ENCODE measurements at places on chromosomes 1 and 21. TPM values are rescaled to one million over a fixed set of nuclear protein-coding genes. Genes with fewer than 3 reads are reported as not detected.

GRCh38 chr1:240126821-240127220 is 35.1 kb downstream of the FMN2 start:
- H3K27me3 ChIP-seq: no peaks in the 10 kb centered on the region
- H3K36me3 ChIP-seq: no peaks in the 10 kb centered on the region
- no peak for DNase-seq
- no peaks in the 10 kb centered on the region for H3K4me1 ChIP-seq
- no peak overlapping the region for H3K27ac ChIP-seq

DNA sequence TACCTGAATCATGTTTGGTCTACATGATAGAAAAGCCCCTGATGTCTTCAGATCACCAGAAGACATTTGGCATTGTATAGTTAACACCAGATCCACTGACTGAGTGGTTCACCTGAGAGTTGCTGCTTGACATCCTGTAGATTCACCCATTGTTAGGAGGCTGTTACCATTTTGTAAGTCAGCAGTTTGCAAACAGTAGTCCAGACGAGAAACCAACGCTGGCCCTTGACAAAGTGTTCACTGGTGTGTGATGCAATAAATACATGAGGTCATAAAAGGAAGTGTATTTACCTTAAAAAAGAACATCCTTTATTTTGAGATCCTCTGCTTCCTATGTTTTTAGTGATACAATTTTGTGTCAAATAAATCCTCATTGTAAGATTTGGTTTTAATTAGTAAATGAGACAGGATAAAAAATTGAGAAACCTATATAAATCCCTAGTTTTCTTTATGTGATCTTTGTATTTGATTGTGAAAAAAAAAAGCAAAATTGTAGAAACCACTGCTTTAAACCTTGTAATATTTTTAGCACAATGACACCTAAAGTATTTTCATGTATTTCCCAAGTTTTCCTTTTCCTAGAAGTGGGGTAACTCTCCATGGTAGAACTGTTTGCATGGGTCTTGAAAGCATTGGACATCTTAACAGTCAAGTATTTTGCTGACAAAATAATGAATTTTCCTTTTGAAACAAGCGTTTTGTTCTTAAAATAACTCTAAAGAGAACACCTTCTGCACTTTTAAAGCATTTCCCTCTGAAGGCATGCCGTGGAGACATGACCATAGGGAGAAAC is 204.3 kb downstream of the FGGY start:
- H3K36me3 ChIP-seq: no peaks in the 10 kb centered on the region
- no peak overlapping the region for H3K4me3 ChIP-seq
- H3K4me1 ChIP-seq: peaks cover 15% of the 10 kb centered on the region

DNA sequence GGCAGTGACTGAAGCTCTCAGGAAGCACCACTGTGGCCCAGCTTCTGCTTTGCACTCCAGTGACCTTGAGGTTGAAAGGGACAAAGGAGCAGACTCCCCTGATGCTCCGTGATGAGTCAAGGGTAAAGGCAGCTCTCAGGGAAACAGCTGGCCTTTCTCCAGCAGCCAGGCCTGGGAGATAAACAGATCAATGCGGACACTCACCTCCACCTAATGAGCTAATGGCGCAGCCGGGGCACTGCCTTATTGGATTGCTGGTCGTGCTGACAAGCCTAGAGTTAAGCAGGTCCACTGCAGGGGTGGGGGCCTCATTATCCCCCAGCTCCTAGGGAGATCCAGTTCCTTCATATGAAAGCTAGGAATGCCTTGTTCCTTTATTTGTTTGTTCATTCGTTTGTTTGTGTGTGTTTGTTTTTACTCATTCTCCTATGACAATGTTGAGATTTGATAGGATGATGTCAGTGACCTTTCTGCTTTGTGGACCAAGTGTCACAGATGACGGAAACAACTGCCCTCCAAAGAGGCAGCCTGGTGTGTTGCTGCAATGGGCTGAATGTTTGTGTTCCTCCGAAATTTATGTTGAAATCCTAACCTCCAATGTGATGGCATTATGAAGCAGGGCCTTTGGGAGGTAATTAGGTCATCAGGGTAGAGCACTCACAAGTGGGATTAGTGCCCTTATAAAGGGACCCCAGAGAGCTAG is 141.4 kb upstream of the BEND5 start:
- no peaks in the 10 kb centered on the region for H3K27me3 ChIP-seq
- no peak for DNase-seq
- no peaks in the 10 kb centered on the region for H3K4me1 ChIP-seq
- H3K4me3 ChIP-seq: no peak overlapping the region
- H3K27ac ChIP-seq: no peak overlapping the region

DNA sequence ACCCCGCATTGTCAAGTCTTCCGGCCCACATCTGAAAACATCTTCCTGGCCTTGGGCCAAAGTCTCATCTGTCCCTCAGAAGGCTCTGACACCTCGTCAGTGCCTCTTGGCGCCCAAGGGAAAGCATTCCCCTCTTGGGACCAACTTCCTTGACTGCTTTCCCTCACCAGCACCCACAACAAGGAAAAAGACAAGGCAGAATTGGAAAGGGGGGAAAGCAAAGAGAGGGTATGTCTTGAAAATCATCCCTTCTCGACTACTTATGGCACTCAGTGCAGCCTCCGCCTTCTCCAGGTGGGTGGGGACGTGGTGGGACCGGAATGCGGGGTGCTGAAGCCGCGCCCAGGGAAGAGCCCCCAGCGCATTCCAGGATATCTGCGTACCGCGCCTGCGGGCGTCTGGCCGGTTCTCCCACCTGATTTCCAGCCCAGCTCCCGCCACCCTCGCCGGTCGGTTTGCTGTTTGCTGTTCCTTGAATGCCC is 554 bp upstream of the SLC39A1 start:
- no peaks in the 10 kb centered on the region for H3K4me1 ChIP-seq
- peak overlapping the region; percentile 81 for H3K4me3 ChIP-seq
- H3K36me3 ChIP-seq: peaks cover 16% of the 10 kb centered on the region
- no peaks in the 10 kb centered on the region for H3K27me3 ChIP-seq

GRCh38 chr1:220338759-220339158 is 66.5 kb upstream of the RAB3GAP2 start:
- no peaks in the 10 kb centered on the region for H3K36me3 ChIP-seq
- H3K27ac ChIP-seq: no peak overlapping the region
- H3K27me3 ChIP-seq: no peaks in the 10 kb centered on the region

DNA sequence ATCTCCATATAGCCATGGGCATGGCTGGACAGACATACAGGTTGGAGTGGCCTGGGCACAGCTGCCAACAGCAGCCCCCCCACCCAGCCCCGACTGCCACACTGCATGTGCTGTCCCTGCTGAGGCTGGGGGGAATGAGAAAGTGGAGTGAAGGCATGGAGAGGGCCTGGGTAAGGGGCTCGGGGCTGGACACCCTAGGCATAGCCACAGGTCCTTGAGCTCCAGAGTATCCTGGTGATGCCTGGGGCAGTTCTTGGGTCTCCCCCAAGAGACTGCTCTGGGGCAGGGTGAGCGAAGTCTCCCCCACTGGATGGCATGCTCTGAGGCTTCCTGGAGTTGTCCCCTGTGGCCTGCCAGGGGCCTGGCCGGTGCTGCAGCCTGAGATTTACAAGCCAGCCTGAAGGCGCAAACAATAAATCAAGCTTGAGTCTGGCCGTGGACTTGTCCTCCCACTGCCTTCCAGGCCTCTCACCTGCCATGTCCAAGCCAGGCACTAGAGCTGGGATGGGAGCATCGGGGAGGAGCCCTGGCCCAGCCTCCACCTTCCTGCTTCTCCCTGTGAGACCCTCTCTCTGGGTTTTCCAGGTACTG is 53.6 kb downstream of the FOXO6 start:
- no peak overlapping the region for H3K4me3 ChIP-seq
- no peaks in the 10 kb centered on the region for H3K27me3 ChIP-seq
- no peak overlapping the region for H3K27ac ChIP-seq

GRCh38 chr1:232810856-232811255 is 5.6 kb downstream of the MAP10 start:
- no peak for DNase-seq
- H3K36me3 ChIP-seq: no peaks in the 10 kb centered on the region
- H3K27ac ChIP-seq: no peak overlapping the region
- H3K4me3 ChIP-seq: no peak overlapping the region
- no peaks in the 10 kb centered on the region for H3K27me3 ChIP-seq

- H3K4me1 ChIP-seq: peaks cover 15% of the 10 kb centered on the region
- no peaks in the 10 kb centered on the region for H3K27me3 ChIP-seq
- H3K27ac ChIP-seq: no peak overlapping the region
- H3K36me3 ChIP-seq: no peaks in the 10 kb centered on the region
These were observed 52.1 kb upstream of the LGALS8 start for GRCh38 chr1:236471653-236472052.

GRCh38 chr1:54965624-54966340 is 14.6 kb upstream of the TMEM61 start:
- H3K27me3 ChIP-seq: no peaks in the 10 kb centered on the region
- H3K36me3 ChIP-seq: no peaks in the 10 kb centered on the region
- no peak overlapping the region for H3K4me3 ChIP-seq
- peak; percentile 90 for DNase-seq
- H3K4me1 ChIP-seq: no peaks in the 10 kb centered on the region

DNA sequence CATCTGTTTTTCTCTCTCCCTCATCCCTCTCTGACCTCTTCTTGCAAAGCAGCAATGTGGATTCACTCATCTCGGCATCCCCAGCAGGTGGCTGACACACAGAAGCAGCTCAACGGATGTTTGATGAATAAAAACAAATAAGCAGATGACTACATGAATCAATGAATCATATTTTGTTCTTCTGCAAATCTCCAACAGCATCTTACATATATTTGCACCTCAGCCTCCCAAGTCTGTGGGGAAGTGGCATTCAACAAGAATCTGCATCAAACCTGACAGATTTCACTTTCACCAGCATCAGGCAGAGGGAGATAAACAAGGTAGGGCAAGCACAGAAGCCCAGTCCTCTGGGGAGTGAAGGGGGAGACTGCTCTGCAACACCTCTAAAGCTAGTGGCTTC is 34.0 kb downstream of the CAPN8 start:
- no peaks in the 10 kb centered on the region for H3K4me1 ChIP-seq
- H3K27ac ChIP-seq: no peak overlapping the region
- H3K36me3 ChIP-seq: no peaks in the 10 kb centered on the region
- H3K27me3 ChIP-seq: no peaks in the 10 kb centered on the region

DNA sequence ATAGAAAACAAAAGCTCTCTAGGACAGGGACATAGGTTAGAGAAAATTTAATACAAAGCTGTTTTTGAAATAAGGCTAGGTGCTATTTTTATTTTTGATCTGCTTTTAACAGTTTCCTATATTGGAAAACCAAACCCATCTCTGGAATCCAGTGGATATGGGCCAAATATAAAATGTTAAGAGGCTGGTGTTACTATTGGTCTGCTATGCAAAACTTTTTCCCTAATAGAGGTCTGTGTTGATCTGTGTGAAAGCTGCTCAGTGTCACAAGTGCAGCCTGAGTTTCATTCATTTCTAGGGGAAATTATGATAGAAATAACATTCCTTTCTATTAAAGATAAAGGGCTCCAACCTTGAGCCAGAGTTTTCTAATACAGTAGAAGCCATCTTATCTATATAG is 116.4 kb downstream of the OLFML2B start:
- DNase-seq: no peak
- H3K4me3 ChIP-seq: no peak overlapping the region

DNA sequence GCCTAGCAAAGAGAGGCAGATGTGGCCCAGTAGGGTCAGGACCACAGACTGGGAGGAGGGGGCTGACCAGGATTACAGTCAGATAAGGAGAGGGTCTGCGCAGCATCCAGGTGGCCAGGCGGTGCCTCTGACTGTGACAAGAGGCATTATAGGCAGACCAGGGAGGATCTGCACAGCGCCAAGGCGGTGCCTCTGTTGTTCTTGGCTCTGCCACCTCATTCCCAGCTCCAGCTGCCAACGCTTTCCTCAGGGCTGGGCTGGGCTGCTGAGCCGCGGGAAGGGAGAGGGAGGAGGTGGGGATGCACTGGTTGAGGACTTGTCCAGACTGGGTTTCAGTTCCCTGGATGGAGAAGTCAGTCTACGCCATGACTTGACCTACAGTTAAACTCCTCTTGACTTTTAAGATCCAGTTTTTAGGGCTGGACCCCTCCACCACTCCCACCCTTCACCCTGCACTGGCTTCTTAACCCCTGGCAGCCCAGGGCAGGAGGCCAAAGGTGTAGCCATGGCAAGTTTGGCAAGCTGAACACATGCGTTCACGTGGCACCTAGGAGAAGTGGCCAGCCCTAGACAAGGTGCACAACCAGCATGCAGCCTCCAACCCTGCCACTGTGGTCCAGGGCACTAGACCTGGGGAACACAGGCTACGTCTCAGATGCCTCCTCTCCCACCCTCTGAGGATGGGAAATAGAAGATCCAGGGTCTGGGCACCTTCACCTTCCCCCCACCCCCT is 4.5 kb upstream of the CRABP2 start:
- H3K4me3 ChIP-seq: no peak overlapping the region
- H3K27ac ChIP-seq: peak overlapping the region; percentile 14
- peaks cover 37% of the 10 kb centered on the region for H3K4me1 ChIP-seq
- H3K27me3 ChIP-seq: no peaks in the 10 kb centered on the region
- no peaks in the 10 kb centered on the region for H3K36me3 ChIP-seq
- peak; percentile 79 for DNase-seq

DNA sequence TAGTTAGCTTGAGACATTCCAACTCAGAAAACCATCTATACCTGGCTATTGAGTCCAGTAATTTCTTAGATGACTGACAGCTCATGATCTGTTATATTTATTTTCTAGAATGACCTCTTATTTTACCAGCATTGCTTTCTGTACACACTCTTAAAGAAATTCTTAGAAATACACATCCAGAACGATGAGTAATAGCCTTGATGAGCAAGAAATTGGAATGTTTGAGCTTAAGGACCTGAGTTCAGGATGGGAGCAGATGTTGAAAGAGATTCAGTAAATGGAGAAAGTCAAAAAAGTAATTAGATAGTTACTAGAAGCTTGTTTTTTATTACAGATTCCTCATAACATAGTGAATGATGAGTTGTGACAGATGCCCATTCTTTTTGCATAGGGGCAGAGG is 11.7 kb downstream of the PYHIN1 start:
- H3K4me1 ChIP-seq: no peaks in the 10 kb centered on the region
- no peaks in the 10 kb centered on the region for H3K27me3 ChIP-seq

- H3K4me1 ChIP-seq: no peaks in the 10 kb centered on the region
- no peak overlapping the region for H3K4me3 ChIP-seq
- peak overlapping the region; percentile 68 for H3K27ac ChIP-seq
- H3K36me3 ChIP-seq: no peaks in the 10 kb centered on the region
- no peak for DNase-seq
- no peaks in the 10 kb centered on the region for H3K27me3 ChIP-seq
These were observed 46.3 kb downstream of the ITPKB start for GRCh38 chr1:226692823-226693222.

GRCh38 chr1:151639466-151639865 is 27.6 kb downstream of the SNX27 start:
- no peaks in the 10 kb centered on the region for H3K27me3 ChIP-seq
- no peak for DNase-seq
- H3K4me3 ChIP-seq: no peak overlapping the region

- H3K36me3 ChIP-seq: peaks cover 3% of the 10 kb centered on the region
- no peak overlapping the region for H3K4me3 ChIP-seq
- no peak for DNase-seq
- H3K27ac ChIP-seq: peak overlapping the region; percentile 9
- H3K4me1 ChIP-seq: peaks cover 32% of the 10 kb centered on the region
- no peaks in the 10 kb centered on the region for H3K27me3 ChIP-seq
These were observed 40.3 kb downstream of the PBX1 start for GRCh38 chr1:164599272-164599671.

TNFSF4 gene
- total RNA-seq: 1.4 TPM

KCNK2 gene
- total RNA-seq: not detected

RGS7 gene
- not detected for total RNA-seq

EVA1C gene
- total RNA-seq: 25.5 TPM

ELAPOR1 gene
- 0.12 TPM for total RNA-seq

CRNN gene
- not detected for total RNA-seq

DPM3 gene
- 47.8 TPM for total RNA-seq

All from right atrium auricular region (tissue), 2 donors.